ENCODE measurements at places on chromosomes 4 and X. TPM values are rescaled to one million over a fixed set of nuclear protein-coding genes. Genes with fewer than 3 reads are reported as not detected.
A peak's percentile ranks its signal among the peaks of the same experiment; 100 is the strongest.

DNA sequence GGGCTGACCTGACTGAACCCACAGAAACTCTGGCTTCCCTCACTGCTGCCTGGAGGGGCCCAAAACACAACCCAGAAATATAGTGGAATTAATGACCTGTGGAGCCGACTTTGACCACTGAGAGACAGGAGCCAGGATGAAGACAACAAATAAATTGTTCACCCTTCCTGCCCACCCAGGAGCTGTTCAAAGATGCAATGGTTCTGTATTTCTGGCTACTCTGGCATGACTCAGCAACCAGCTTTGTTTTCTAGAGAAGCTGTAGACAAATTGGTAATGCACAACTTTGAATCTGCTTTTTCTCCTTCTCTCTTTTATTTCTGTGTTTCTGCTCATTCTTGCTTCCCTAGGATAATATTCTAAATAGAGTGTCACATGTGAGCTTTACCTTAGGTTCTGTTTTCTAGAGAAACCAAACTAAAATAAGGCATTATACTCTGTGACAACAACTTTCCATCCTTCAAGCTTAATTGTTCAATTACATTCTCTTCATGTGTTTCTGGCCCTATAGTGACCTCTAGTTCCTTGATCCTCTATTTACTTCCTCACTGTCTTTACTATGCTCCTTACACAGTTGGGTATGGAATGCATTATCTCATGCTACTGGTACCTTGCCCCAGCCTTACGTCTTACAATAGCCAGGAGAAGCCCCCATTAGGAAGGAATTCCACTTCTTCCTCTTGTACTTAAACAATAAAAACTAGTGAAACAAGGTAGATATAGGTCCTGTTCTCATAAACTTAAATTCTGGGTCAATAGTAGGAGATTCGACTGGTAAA lies 6.5 kb upstream of the PRKG2 start:
- no peak for DNase-seq

GRCh38 chr4:69092190-69092589 lies 4.1 kb upstream of the UGT2B7 start:
- DNase-seq = no peak

- no peak for DNase-seq
Measured at GRCh38 chr4:56301997-56302496, 85.2 kb downstream of the AASDH start.

GRCh38 chrX:625137-625691 lies 5.4 kb upstream of the SHOX start:
- DNase-seq = peak; percentile 70

- DNase-seq = no peak
Measured at GRCh38 chrX:68112321-68112720, 321.0 kb downstream of the OPHN1 start.

GRCh38 chr4:114017120-114017917 lies 37.9 kb upstream of the ARSJ start:
- no peak for DNase-seq

Gene GRIA2
- polyA plus RNA-seq = 4.9 TPM

Gene HMGB3
- 56.7 TPM for polyA plus RNA-seq

GRCh38 chr4:122898370-122899150 lies 23.8 kb downstream of the NUDT6 start:
- peak; percentile 34 for DNase-seq

GRCh38 chr4:187444061-187444460 lies 551.5 kb upstream of the ZFP42 start:
- no peak for DNase-seq

Gene PPP4R3C
- not detected for polyA plus RNA-seq

Gene PAGE5
- polyA plus RNA-seq = not detected

Gene FOXP3
- 0.30 TPM for polyA plus RNA-seq

DNA sequence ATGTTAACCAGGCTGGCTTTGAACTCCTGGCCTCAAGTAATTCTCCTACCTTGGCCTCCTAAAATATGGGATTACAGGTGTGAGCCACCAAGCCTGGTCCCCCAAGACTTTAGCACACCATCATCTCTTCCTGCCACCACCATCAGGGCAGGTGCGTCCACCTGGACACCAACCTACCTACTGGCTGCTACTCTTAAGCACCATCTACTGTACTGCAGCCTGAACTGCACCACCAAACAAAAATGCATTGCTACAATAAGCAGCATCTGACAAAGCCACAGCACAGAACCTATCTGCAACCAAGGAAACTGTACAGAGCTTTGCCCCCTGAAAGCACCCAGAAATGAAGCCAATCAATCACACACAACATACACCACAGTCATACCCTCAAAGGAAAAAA lies 139.7 kb downstream of the EFHC2 start:
- DNase-seq = no peak

Gene GDI1
- polyA plus RNA-seq = 73.4 TPM

GRCh38 chrX:72245461-72246089 lies 6.7 kb upstream of the ERCC6L start:
- DNase-seq = peak; percentile 13

Gene MAGED4
- polyA plus RNA-seq = 33.4 TPM

Gene CLDN22
- polyA plus RNA-seq = 0.31 TPM

Gene TMPRSS11F
- not detected for polyA plus RNA-seq

- peak; percentile 13 for DNase-seq
Measured at GRCh38 chrX:110108381-110108821, 105.5 kb downstream of the TMEM164 start.

DNA sequence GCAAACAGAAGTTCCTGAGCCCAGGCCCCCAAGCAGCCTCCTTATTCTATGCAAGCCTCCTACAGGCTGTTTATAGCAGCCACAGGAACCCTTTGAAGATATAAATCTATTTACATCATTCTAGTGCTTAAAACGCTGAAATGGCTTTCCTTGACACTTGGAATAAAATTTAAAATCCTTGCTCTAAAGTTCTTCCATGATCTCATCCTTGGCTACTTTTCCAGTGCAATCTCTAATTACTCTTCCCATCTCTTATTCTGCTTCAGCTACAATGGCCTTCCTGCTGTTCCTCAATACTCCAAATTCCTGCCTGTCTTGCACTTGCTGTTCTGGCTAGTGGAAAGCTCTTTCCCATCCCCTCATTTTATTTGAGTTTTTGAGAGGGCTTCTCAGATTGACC lies 634.2 kb upstream of the NR3C2 start:
- peak; percentile 66 for DNase-seq

Gene MMAA
- polyA plus RNA-seq = 6.6 TPM

DNA sequence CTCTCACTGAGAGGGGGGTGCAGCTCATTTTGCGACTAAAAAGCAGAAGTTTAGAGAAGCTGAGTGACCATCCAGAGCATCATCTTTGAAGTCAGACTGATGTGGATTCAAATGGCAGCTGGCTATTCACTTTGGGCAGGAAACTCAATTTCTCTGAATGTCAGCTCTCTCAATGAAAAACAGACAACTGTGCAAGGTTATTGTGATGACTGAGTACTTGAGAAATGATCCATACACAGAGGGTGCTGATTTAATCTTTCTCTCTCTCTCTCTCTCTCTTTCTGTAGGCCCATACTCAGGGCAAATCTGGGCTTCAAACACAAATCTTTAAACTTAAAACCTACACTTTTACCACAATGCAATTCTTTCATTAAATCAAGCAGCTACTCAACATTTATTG lies 185.8 kb upstream of the SLIT2 start:
- no peak for DNase-seq

- no peak for DNase-seq
Measured at GRCh38 chrX:154091678-154092077, 5.8 kb downstream of the MECP2 start.

Gene PNMA6F
- not detected for polyA plus RNA-seq

Gene SPANXN4
- polyA plus RNA-seq = not detected

- DNase-seq = no peak
Measured at GRCh38 chr4:137638934-137639333, 106.6 kb upstream of the PCDH18 start.

GRCh38 chrX:11557120-11557519 lies 108.6 kb downstream of the ARHGAP6 start:
- DNase-seq = peak; percentile 40

Gene DUSP21
- polyA plus RNA-seq = not detected

Gene MGAT4D
- not detected for polyA plus RNA-seq

Gene STPG2
- 0.21 TPM for polyA plus RNA-seq

Gene SOD3
- polyA plus RNA-seq = 33.9 TPM

Gene ESX1
- not detected for polyA plus RNA-seq

DNA sequence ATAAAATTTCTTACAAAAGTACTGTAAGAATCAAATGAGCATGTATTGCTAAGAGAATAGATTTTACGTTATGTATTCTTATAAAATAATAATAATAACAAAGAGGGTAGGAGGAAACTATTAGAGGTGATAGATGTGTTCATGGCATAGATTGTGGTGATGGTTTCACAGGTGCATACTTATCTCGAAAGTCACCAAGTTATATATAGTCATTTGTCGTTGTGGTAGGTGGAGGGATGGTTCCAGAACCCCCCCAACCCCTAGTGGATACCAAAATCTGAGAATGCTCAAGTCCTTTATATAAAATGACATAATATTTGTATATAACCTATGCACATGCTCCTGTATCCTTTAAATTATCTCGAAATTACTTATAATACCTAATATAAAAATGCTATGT lies 36.7 kb upstream of the H2AZ1 start:
- DNase-seq = no peak

Gene TLR10
- polyA plus RNA-seq = 0.90 TPM

Gene TNIP2
- 13.9 TPM for polyA plus RNA-seq

Gene HS6ST2
- polyA plus RNA-seq = 37.8 TPM

GRCh38 chr4:112511093-112511802 lies 4.7 kb downstream of the NEUROG2 start:
- DNase-seq = no peak

DNA sequence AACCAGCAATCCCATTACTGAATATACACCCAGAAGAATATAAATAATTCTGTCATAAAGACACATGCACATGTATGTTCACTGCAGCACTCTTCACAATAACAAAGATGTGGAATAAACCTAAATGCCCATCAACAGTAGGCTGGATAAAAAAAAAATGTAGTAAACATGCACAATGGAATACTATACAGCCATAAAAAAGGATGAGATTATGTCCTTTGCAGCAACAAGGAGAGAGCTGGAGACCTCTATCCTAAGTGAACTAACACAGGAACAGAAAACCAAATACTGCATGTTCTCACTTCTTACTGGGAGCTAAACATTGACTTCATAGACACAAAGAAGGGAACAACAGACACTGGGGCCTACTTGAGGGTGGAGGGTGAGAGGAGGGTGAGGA lies 2067.7 kb downstream of the ARAP2 start:
- DNase-seq = no peak

GRCh38 chr4:87044511-87045233 lies 109.9 kb downstream of the AFF1 start:
- DNase-seq = no peak

Gene SNCA
- polyA plus RNA-seq = 52.6 TPM

DNA sequence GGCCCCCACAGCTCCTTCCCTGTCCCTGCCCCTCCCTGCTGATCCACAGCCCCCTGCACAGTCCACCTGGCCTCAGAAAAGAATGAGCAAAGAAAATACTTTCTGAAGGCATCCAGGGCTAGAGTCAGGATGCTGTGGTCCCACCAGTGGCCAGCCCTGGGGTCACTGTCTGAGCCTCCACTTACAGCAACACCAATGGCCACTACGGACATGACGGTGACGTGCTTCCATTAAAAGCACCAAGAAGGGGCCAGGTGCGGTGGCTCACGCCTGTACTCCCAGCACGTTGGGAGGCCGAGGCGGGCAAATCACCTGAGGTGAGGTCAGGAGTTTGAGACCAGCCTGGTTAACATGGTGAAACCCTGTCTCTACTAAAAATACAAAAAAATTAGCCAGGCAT lies 4.0 kb downstream of the JAKMIP1 start:
- DNase-seq = no peak

DNA sequence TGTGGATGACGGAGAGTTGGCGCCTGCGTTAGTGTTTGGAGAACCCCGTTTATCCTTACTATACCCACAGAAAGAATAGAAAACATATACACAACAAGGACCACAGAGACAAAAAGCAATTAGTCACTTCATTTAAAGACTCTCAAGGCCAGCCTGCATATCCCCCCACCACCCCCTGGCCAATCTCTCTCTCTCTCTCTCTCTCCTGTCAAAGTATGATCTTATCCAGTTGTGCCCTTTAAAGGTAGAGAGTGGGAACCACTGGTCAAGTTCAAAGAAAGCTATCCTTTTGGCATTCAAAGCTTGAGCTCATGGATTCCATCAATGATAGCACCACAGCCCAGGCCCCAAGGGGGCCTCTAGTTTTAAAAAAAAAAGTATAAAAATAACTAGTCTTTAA lies 180.3 kb upstream of the MBNL3 start:
- no peak for DNase-seq

DNA sequence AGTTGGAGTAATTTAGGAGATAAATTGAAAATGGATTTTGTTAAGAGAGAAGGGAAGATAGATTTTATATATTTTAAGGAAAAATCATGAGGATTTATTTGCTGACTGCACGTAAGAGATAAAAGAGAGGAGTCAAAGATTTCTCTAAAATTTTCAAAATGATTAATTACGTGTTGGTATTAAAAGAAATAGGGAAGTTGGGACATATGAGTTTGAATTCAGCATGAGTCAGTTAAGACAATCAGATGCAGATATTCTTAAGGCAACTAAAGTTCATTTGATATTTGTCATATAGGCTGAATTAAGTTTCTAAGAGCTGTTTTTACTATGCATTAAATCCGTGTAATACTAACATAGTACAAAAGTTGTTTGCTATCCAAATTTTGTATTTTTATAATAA lies 46.9 kb downstream of the TET2 start:
- DNase-seq = no peak

DNA sequence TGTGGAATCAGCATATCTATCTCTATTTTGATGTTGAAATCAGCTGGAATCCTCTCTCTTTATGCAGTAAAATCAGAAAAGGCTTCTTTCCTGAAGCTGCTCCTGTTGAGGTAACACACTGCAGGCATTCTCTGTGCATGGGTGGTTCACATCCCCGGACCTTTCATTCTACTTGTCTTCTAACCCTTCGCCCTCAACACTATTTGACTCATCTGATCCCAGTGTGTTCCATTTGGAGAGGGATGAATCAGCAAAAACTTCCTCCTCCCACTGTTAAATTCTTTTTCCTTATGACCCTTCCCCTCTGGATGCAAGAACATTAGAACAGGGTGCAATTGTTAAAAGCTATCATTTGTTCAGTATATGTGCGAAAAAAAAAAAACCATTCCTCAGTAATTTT lies 67.4 kb downstream of the RNF150 start:
- DNase-seq = no peak

- no peak for DNase-seq
Measured at GRCh38 chr4:116357758-116358157, 727.6 kb downstream of the TRAM1L1 start.

- peak; percentile 42 for DNase-seq
Measured at GRCh38 chr4:187491286-187491685, 504.3 kb upstream of the ZFP42 start.

Data from muscle of back (tissue), 13 donors.